ENCODE measurements at places on chromosomes 2 and 18.

GRCh38 chr2:136206613-136207012 lies 88.7 kb upstream of the CXCR4 start:
- DNase-seq, result no peak

GRCh38 chr2:196214156-196214555 lies 42.8 kb upstream of the STK17B start:
- DNase-seq, result no peak

- no peak for DNase-seq
Measured at GRCh38 chr2:36633470-36634092, 35.6 kb upstream of the FEZ2 start.

GRCh38 chr2:124520953-124521352 lies 495.9 kb downstream of the CNTNAP5 start:
- no peak for DNase-seq

GRCh38 chr2:128624956-128625355 lies 306.3 kb upstream of the HS6ST1 start:
- no peak for DNase-seq

- no peak for DNase-seq
Measured at GRCh38 chr2:218877891-218878290, 2.8 kb upstream of the WNT10A start.

- DNase-seq, result no peak
Measured at GRCh38 chr2:37767046-37767445, 95.6 kb upstream of the CDC42EP3 start.

GRCh38 chr2:44836174-44836573 lies 105.3 kb upstream of the SIX3 start:
- DNase-seq, result no peak

GRCh38 chr2:20291106-20291564 lies 59.5 kb downstream of the PUM2 start:
- DNase-seq, result no peak

DNA sequence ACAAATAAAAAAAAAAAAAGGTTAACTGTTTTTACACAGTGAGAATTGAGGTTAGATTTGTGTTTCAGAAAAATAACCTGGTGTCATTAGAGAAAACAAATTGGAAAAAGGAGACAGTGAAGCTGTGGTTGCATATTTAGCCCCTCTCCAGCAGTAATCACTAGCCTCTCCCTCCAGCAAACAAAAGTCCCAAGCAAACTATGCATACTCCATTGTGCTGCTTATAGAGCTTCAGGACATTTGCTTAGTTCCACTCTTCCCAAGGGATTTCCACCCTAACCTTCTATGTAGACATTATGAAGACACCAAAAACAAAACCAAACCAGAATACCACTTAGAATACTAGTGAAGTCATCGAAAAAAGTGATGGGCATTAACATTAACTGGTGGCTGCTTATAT lies 534.2 kb upstream of the CDH2 start:
- DNase-seq, result no peak

DNA sequence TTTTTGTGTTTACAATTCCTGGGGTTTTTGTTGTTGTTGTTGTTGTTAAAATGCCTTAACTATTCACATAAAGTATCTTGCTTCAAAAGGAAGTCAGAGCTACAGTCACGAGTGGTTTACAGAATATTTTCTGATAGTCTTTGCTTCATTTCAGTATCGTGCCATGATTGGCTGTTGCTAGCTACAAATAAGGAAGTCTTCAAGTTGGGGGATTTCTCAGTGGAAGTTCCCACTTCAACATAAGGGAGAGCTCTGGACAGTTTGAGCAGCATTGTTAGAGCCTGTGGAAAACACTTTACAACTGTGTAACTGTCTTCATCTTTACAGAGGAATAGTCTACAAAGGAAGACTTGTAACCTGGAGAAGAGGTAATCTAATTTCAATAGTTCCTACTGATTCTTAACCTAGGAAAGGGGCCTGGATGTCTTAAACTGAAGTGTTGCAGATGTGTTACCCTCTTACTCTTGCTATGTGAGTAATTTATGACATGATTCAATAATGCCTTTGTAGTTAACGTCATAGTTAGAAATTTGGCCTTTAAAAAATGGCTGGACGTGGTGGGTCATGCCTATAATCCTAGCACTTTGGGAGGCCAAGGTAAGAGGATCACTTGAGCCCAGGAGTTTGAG lies 23.4 kb upstream of the TANK start:
- no peak for DNase-seq

GRCh38 chr18:22005191-22005841 lies 164.1 kb upstream of the GATA6 start:
- no peak for DNase-seq

GRCh38 chr2:43109261-43109743 lies 117.1 kb downstream of the ZFP36L2 start:
- DNase-seq, result no peak

DNA sequence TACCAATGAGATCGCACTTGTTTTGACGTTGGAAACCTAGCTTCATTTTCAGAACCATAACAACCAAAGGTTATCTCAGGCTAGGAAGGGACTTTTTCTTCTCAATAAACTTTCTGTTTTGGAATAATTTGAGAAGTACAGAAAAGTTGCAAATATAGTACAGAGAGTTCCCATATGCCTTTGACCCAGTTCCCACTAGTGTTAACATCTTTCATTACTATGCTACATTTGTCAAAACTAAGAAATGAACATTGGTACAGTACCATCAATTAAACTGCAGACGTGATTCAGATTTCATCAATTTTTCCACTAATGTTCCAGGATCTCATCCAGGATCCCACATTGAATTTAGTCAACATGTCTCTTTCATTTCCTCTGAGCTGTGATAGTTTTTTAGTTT lies 111.6 kb downstream of the ATL2 start:
- no peak for DNase-seq

- DNase-seq, result no peak
Measured at GRCh38 chr2:23321751-23322150, 63.2 kb upstream of the KLHL29 start.

DNA sequence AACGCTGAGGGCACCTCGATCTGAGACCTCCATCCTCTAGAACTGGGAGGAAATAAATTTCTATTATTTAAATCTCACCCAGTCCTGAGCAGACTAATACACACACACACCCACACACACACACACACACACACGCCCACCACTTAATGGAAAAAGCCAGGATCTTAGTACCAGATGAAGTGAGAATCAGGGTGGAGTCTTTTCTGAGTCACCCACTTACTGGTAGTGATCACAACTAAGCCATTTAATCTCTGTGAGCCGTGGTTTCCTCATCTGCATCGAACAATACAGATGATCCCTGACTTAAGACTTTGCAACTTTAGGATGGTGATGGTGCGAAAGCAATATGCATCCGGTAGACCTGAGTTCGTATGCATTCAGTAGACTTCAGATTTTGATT lies 18.6 kb downstream of the THNSL2 start:
- DNase-seq, result no peak

DNA sequence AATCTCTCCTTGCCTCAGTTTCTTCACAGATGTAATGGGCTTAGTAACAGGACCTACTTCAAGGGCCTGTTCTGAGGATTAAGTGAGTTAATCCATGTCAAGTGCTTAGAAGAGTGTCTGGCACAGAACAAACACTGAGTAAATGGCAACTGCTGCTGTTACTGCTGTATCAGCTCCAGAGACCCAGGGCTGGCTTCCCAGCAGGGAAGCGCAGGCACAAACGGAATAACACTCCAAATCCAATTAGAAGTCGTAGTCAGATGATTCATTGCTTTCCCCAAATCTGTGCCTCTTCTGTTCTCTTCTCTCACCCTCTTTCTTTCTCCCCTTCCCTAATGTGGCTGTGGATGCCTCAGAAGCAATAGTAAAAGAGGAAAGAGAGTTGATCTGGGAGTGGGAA lies 101.1 kb upstream of the FZD7 start:
- DNase-seq, result no peak

DNA sequence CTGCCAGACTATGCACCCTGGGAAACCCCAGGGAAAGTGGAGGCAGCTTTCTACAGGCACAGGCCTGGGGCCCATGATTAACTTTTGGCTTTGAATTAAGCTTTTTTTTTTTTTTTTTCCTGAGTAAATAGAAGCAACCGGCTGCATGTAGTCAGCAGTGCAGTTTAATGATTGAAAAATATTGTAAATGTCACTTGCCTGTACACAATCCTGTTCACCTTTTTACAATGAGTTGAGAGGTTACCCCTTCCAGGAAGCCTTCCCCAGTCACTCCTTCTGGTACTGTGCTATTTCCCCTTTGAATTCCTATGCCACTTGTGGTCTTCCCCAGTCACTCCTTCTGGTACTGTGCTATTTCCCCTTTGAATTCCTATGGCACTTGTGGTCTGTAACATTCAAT lies 475.6 kb downstream of the TDRD15 start:
- no peak for DNase-seq

GRCh38 chr2:27059141-27059820 lies 7.8 kb downstream of the AGBL5 start:
- DNase-seq, result no peak

DNA sequence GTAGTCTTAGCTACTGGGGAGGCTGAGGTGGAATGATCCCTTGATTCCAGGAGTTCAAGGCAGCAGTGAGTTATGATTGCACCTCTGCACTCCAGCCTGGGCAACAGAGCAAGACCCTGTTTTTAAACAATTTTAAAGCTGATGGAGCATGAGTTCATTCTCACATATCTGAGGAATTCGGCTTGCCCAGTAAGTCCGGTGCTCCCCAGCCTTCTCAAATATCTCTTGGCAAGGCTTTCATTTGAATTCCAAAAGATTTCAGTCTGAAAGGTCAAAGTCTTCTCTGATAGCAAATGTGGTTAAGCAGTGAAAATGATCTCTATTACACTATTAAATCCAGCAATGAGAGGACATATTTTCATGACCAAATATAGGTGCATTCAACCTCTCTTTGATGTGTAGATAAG lies 27.9 kb downstream of the PIEZO2 start:
- DNase-seq, result no peak

DNA sequence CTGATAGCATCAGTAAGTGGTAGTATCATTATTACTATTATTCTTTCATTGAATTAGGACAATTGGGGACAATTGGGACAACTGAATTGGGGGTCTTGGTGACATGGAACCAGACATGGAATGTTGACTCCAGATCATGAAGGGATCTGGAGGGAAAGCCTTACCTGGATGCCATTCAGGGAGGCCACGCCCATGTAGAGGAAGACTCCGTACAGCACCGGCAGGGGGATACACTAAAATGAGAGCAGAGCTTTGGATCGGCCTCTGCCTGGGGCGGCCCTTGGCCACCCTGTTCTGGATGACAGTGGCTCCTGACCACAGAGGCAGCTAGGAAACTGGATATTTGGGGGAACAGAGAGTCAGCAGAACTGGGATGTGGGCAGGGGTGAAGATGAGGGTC lies 29.2 kb downstream of the MTHFD2 start:
- DNase-seq, result no peak

DNA sequence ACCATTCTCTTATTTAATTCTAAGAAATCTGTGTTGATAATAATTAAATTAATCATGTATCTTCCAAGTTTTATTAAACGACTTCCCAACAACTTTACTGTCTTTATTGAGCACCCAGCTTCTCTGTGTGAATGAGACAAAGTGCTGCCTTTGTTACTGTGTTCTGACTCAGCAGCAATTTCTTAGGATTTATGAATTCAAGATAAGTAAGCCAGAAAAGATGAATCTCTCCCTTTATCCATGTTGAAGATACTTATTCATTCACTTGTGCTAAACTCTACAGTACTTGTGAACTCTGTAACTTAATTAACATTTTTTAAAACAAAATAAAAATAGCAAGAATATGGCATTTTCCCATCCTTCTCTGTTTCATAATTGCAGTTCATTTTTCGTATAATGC lies 1403.3 kb upstream of the DDX18 start:
- no peak for DNase-seq

GRCh38 chr2:240638512-240639160 lies 13.4 kb downstream of the GPR35 start:
- DNase-seq, result no peak

DNA sequence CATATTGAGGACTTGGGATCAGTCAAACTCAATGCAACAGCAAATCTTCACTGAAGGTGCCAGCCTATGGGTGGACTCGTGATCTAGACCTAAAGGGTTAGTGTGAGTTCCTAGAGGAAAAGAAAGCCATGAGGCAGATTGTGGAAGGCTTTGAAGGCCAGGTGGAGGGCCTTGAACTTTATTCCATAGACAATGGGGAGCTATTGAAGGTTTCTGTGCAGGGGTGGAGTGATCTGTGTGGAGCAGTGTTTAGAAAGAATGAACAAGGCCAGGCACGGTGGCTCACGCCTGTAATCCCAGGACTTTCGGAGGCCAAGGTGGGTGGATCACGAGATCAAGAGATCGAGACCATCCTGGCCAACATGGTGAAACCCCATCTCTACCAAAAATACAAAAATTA lies 61.5 kb downstream of the EPAS1 start:
- no peak for DNase-seq

GRCh38 chr2:179511105-179511789 lies 246.6 kb upstream of the SESTD1 start:
- DNase-seq, result no peak

DNA sequence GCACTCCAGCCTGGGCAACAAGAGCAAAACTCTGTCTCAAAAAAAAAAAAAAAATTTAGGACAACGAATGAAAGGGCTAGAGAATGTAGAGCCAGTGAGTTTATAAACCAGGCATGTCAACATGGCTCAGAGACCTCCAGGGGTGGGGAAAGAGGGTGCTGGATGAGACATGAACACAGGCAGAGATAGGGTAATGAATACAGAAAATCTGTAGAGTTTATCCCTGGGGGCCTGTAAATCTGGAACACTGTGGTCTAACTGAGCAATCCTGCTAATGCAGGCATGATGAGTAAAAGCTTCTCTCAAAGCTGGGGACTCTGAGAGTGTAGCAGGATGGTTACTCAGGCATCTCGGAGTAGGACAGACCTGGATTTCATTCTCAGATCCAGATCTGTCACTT lies 59.2 kb upstream of the IGFBP2 start:
- DNase-seq, result no peak

- DNase-seq, result no peak
Measured at GRCh38 chr2:218023636-218024035, 20.8 kb upstream of the TNS1 start.

DNA sequence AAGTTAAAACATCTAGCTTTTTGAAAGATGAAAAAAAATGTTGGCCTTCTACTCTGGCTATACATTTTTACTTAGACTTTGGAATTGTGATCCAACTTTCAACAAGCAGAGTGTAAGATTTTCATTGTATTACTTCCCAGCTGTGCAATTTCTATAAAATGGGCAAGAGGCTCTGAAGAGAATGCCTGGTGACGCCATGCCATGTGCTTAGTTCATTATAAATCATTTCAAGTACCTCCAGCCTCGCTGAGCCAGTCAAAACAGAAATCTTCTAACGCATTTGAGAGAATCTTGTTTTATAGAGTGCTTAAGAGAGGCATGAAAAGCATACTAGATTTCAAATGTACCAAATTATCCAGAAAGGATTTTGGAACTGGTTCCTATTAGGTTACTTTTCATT lies 10.1 kb upstream of the STK17B start:
- no peak for DNase-seq

GRCh38 chr2:64743739-64744330 lies 90.1 kb upstream of the SERTAD2 start:
- DNase-seq, result no peak

DNA sequence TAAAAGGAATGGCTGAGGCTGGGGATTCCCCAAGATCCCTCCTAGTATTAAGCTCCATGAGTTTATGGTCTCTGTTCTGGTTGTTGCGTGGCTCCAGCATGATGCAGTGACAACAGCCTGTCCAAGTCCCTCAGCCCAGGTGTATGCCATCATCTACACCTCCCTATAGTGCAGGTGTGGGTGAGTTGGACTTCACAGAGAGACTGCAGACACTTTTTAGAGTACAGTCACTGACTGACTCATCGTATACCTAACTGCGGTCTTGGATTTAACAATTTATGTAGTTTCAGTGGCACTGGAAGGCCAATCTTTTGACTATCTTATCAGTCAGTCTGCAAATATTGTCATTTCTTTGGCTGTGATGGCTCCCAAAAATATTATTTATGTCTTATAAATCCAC lies 415.0 kb downstream of the TMX3 start:
- DNase-seq, result no peak

Data from activated CD4-positive, alpha-beta T cell treated with anti-CD3 and anti-CD28 coated beads for 1 hour (primary cell).